ENCODE measurements at places on chromosomes 1 and 21.

- no peak for DNase-seq
Observed at GRCh38 chr1:244280859-244281258, 170.8 kb downstream of the ADSS2 start.

DNA sequence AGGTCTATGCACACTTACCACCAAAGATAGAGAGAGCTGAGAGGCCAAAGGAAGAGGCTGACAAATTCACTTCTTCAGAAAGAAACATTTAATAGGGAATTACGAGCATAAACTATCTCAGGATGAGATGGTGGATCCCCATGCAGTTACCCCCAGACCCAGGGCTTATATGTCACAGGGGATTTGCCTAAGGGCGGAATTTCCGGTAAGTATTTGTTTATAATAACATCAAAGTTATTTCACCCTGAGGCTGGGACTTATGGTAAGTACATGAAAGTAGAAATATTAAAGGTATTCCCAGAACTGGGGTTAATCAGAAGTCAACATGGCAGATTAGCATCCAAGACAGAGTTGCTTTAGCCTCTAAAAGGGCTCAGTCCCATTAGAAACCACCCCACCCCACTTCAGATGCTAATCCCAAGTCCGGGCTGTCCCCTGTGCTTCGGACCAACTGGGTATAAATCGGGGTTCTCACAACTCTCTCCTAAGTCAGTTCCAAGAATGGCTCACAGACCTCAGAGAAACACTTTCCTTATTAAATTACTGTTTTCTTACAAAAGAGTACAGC is 247.4 kb upstream of the ZP4 start:
- DNase-seq, result no peak

- no peak for DNase-seq
Observed at GRCh38 chr1:3573500-3573899, 37.8 kb downstream of the MEGF6 start.

GRCh38 chr1:168065506-168065905 is 71.2 kb downstream of the GPR161 start:
- no peak for DNase-seq

GRCh38 chr1:203086992-203087763 is 1.4 kb upstream of the MYOG start:
- no peak for DNase-seq

DNA sequence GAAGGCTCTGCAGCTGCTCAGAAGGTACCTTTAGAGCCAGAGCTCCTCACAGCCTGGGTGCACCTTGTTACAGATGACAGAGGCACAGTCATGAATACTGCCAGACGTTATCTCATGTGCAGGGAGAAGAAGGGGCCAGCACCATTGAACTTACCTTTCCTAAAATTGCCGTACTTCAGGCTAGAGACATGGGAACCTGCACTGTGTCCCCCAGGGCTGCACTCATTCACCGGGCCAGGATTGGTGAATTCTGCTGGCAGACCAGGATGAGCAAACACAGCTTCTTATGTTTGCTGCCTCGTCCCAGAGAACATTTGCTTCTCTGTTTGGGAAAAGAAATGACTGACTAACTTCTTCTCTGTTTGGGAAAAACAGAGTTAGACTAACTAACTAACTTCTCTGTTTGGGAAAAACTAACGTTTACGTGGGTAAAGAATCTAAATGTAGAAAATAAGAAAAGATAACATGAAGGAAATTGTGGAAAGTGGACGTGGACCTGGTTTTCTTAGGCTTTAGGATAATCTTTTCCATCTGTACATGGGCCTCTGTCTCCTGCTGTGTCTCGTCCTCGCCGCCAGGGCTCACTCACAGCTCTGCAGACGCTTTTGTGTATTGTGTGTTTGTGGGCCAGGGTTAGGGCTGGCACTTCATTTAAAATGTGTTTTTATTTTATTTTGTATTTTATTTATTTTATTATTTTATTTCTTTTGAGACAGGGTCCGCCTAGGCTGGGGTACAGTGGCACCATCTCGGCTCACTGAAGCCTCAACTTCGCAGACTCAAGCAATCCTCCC is 9.9 kb downstream of the OBSCN start:
- no peak for DNase-seq

DNA sequence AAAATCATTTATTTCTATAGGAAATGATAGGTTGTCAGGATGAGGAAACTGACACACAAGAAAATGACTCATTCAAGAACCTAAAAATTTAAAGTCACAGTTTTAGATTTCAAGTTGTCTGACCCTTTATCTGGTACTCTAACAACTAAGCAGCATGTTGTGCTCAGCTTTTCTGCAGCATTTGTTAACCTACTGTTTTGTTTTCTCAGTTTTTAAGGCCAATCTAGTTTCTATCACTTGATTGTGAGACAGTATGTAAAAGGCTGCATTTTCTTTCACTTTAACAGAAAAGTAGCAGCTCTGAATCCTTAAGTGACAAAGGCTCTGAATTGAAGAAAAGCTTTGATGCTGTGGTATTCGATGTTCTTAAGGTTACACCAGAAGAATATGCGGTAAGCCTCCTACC is 59.1 kb downstream of the RALGPS2 start:
- DNase-seq, result no peak

Data from stimulated activated CD4-positive, alpha-beta T cell treated with anti-CD3 and anti-CD28 coated beads, Interleukin-2, amount 100 ng/mL, for 24 hours (primary cell).